ENCODE measurements at places on chromosomes 16 and 17.

- no peak for DNase-seq
Observed at GRCh38 chr16:78982096-78982744, 618.3 kb downstream of the MAF start.

- DNase-seq = no peak
Observed at GRCh38 chr16:81551821-81552304, 107.3 kb downstream of the CMIP start.

- DNase-seq = no peak
Observed at GRCh38 chr17:74153821-74154430, 49.6 kb upstream of the RPL38 start.

GRCh38 chr16:50207652-50208051 lies 54.5 kb downstream of the TENT4B start:
- DNase-seq = peak; percentile 22

GRCh38 chr17:56159826-56160380 lies 6.6 kb downstream of the ANKFN1 start:
- no peak for DNase-seq

DNA sequence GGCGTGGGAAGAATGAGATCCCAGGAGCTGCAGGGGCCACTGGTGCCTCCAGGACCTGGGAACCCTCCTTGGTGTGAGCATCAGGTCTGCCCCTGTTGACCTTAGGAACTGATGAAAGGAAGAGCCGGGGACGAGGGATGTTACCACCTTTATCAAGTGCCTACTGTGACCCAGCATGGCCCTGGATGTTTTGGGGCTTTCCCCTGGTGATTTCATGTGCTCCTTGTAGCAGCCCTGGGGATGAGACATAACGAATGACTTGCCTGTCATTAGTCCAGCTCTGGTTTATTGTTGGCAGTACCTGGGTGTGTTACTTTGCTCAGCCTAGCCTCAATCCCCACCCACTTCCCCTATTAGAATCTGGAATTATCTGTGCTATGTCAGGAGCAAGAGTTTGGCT lies 39.9 kb downstream of the WSCD1 start:
- peak; percentile 56 for DNase-seq

GRCh38 chr17:21298056-21298982 lies 13.8 kb downstream of the MAP2K3 start:
- DNase-seq = no peak

- DNase-seq = no peak
Observed at GRCh38 chr17:39151943-39152818, 744 bp upstream of the PLXDC1 start.

GRCh38 chr16:9791556-9791955 lies 390.7 kb downstream of the GRIN2A start:
- DNase-seq = no peak

GRCh38 chr16:54175169-54175551 lies 111.4 kb downstream of the IRX3 start:
- DNase-seq = no peak

- no peak for DNase-seq
Observed at GRCh38 chr17:80476877-80477646, 655 bp upstream of the NPTX1 start.

GRCh38 chr16:12010388-12011251 lies 34.1 kb downstream of the SNX29 start:
- DNase-seq = no peak

GRCh38 chr16:51321251-51321650 lies 170.2 kb upstream of the SALL1 start:
- DNase-seq = no peak

- DNase-seq = no peak
Observed at GRCh38 chr16:1637526-1637925, 25.4 kb downstream of the CRAMP1 start.

DNA sequence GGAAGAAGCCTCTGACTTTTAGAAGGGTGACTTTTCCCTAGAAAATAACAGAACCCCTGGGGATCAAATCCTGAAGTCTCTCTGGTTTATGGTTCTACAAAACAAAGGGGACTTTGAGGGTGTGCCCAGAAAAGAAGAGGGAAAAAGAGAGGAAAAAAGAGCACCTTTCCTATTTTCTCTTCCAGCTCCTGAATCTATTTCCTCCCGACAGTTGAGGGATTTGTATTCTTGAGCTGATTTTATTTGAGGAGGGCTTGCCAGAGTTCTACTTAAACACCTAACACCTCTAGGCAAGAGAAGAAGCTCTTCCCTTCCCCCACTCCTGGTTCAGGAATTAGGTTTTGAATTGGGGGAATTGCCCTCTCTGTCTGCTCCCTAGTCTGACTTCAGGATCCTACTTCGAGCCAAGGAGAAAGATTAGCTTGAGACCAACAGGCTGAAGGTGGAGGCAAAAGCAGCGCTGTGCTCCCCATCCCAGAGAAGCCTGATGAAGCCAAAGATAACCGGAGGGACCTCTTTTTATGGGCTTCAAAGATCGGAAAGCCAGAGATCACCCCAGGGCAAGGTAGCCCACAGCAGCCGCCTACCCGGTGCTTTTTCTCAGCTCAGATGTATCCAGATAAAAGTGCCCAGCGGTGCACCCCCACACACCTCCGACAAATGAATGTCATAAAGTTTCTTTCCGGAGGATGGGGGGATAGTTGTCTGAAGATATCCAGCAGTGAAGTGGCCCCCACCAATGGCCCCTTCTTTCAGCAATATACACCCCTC lies 796 bp downstream of the HOXB3 start:
- DNase-seq = no peak

- no peak for DNase-seq
Observed at GRCh38 chr17:510226-510917, 157.8 kb upstream of the RPH3AL start.

- no peak for DNase-seq
Observed at GRCh38 chr17:27845264-27846041, 45.1 kb upstream of the NOS2 start.

GRCh38 chr16:22364241-22364640 lies 10.2 kb downstream of the CDR2 start:
- no peak for DNase-seq

DNA sequence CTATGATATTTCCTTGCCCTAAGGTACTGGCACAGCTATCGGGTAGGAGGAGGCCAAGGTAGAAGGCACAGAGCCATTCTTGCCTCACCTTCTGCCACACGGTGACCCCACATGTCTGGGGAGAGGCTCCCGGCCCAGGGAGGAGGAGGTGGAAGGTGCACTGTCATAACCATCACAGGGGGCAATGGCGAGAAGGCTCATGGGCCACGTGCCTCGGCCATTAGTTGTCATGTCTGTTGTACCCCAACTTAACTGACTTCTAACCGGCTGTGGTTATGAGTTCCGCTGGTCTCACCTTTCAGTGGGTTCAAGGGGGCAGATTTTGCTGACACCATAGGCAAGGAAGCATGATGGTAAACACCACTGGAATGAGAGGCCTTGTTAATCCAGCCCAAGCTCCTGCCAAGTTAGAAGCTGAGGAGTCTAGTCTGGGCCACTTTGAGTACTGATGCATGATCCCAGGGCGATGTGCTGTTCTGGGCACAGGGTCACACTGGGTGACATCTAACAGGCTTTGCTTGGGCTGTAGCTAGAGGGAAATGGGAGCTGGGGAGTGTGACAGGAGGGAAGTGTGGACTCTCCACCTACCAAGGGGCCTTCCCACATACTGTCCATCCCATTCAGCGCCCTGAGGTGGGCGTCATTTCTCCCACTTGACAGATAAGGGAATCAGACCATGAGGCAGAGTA lies 39.6 kb downstream of the HLF start:
- no peak for DNase-seq

GRCh38 chr17:72982680-72983079 lies 109.8 kb downstream of the SLC39A11 start:
- DNase-seq = no peak

DNA sequence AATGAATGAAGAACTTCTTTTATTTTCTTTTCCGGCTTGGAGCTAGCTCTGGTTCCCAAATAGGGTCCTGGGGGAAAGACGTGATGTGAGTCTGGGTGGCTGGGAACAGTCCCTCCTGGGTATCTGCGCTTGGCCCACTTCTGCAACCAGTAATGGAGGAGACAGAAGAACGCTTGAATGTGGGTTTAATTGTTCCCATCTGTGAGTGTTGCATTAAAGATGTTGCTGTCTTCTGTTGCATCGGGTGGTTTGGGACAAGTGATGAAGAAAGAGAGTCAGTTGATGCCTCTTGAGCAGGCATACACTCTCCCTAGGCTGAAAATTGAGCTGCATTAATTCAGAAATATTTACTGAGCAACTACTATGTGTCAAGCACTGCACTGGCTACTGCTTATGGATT lies 511.1 kb downstream of the CDH13 start:
- DNase-seq = no peak

DNA sequence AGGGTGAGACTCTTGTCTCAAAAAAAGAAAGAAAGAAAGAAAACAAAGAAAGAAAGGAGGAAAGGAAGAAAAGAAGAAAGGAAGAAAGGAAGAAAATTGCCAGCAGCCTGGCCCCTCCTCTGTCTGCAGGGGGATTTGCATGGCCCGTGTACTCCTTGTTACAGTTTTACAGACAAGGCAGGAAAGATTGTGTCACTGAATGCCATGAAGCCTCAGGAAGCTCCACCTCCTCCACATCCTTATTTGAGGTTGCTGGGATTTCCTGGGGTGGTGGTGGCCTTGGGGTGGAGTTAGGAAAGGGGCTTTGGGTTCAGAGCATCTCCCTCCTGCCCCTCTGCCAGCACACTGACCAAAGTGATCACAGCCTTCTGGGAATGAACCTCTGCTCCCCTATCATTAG lies 23.6 kb downstream of the CFAP20 start:
- no peak for DNase-seq

- DNase-seq = peak; percentile 46
Observed at GRCh38 chr16:4477966-4478365, 1.8 kb downstream of the HMOX2 start.

DNA sequence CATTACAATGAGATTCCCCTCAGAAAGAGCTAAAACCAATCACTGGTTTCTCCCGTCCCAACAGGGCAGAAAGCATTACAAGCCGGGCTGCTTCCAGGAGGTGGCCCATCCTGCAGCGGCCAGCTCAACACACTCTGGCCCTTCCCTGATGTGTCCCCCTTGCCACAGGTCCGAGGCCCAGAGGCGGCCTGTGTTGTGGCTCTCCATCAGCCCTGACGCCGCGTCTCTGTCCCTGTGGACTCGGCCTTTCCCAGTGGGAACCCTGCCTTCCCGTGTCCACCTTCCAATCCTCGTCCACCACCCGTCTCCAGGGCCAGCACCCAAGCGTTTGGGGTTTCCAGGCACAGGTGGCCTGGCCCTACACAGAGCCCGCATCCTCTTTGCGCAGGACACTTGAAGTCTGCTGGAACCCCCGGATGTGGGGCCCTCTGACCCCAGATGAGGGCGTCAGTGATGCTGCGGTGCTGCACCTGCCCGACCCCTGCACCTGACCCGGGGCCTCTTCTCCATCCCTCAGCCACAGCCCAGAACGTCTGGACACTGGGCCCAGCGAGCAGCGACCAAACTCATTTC lies 21.1 kb downstream of the RAB40B start:
- no peak for DNase-seq

GRCh38 chr16:56640076-56640475 lies 1.6 kb downstream of the MT1A start:
- DNase-seq = no peak

DNA sequence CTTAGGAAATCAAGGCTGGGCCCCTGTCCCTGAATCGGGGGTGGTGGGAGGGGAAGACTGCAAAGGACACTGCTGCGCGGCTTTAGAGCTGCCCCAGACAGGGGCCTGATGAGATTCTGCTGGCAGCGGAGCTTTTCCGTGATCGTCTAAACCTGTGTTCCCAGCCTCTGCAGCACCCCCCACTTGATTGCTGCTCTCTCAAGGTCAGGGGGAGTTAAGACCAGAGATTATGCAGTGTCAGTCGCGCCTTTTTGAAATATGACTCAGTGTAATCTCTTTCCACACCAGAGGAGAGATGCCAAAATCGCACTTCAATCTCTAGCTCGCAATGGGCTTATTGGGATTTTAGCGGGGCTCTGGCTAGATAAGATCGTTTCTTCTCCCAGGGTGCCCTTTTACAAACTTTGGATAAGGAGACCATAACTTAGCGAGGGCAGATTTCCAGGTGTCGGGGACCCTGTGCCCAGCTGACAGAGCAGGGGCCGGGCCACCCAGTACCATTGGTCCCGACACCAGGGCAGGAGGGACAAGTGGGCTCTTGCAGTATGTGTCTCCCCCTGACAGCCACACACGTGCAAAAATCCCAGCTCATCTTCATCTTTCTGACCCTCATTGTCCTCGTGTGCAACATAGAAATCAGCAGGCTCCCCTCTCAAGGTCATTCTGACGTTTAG lies 87.0 kb downstream of the IRX3 start:
- DNase-seq = no peak

Measured in PC-3 (cell line).